Lower lobe of right lung (tissue), 2 donors: ENCODE measurements at places on chromosomes 11 and 22. TPM values are rescaled to one million over a fixed set of nuclear protein-coding genes. Genes with fewer than 3 reads are reported as not detected.

- no peak for DNase-seq
Measured at GRCh38 chr11:120689596-120690275, 178.2 kb downstream of the GRIK4 start.

DNA sequence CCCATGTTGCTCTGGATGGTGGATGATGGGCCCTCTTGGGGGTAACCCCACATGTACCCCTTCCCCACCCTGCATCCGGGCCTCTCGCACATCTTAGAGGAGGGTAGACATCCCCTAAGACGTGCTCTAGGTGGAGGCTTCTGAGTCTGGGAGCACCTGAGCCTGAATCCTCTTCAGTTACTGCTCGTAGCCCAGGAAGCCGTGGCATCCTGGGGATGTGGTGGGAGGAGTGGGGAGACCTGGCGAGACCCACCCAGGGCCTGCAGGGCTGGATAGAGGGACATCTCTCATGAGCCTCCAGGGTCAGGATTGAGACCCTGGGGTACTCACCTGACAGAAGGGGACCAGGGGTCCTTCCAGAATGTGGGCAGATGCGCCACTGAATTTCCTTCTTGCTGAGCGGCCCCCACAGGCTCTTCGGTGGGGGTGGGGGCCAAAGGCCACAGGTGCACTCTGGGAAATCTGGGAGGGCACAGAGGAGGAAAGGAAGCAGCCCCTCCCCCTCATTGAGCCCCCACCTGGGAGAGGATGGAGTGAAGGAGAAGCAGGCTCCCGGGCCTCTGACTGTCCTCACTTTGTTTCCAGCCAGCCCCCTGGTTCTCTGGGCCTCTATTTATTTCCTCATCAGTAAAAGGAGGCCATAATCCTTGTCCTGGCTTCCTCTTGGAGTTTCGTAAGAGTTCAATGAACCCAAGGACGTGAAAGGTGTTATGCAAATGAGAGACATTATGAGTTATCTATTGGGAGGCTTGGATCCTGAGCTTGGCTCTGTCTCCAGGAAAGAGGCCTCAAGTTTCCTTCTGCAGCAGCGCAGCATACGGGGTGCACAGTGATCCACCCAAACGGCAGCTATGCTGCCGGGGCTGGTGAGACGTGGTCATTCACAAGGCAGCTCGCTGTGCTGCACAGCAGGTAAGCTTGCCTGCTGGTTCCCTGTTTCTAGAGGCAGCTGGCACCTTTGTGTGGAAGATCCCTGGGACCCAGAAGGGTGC lies 31.2 kb downstream of the KCNJ4 start:
- no peak for DNase-seq

DNA sequence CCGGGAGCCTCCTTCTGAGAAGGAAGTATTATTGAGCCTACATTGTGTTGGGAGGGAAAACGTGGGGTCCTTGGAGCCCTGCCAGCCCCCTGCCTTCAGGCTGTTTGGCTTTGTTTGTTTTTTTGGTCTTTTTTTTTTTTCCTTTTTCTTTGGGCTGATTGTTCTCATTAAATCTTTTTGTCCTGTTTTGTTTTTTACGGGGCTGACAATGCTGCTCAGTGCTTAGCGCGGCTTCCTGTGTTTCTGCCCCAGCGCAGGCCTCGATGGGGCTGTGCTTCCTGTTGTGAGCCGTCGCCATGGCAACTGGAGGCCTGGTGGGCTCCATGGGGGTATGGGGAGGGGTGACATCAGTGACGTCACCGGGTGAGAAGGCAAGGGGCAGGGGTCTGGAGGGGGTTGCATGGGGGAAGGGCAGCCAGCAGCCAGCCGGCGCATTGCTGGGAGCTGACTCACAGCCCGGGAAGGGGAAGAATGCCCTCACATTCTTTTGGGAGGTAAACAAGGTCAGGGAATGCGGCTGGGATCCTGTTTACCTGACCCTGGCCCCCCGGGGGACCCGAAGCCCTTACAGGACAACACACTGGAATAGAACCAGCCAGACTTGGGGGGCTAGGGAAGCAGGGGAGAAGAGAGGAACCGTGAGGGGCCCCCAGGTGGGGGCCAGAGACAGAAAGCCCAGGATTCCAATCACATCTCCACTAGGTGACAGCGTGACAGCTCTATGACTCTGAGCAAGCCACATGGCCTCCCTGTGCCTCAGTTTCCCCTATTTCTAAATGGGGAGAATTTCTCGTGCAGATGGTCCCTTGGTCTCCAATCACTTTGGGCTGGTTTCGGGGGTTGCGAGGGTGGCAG lies 22.2 kb upstream of the CBX7 start:
- peak; percentile 81 for DNase-seq

DNA sequence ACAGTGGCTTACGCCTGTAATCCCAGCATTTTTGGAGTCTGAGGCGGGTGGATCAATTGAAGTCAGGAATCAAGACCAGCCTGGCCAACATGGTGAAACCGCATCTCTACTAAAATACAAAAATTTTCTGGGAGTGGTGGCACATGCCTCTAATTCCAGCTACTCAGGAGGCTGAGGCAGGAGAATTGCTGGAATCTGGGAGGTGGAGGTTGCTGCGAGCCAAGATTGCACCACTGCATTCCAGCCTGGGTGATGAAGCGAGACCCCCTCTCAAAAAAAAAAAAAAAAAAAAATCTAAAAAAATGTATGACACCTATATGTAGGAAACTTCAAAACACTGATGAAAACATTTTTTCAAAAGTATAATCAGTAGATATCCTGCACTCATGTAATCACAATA lies 242.7 kb upstream of the CHORDC1 start:
- DNase-seq: no peak

DNA sequence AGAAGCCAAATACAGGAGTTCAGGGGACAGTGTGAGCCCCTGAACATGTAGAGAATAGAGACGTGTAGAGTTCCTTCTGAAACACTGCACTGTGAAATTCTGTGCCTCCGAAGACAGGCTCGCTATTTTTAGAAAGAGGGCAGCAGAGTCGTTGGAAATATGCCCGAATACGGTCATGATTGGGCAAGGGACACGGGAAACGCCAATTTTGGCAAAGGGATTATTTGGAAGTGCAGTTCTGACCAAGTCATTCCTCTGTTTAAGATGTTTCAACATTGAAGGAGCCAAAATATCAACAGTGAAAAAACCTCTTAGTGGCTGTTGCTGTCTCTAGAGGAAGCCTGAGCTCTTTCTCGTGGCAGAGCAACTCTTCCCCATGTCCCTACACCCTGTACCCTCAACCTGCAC lies 9.5 kb upstream of the CBX6 start:
- DNase-seq: no peak

GRCh38 chr11:25981998-25982397 lies 349.9 kb upstream of the ANO3 start:
- no peak for DNase-seq

DNA sequence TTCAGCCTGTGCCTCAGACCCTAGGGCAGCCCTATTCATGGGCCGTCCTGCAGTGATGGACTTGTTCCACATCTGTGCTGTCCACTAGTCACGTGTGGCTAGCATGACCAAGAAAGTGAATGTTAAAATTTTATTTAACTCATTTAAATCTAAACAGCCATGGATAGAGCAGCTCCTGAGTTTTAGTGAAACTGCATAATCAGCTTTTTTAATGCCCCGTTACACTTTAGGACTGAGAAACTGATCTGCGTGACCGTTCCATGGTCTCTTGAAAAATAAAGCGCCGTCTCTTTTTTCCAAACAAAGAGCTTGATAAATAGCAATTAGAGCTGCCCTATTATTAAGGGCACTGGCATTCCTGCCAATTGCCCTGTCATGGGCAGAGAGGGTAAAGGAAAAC lies 76.5 kb upstream of the SNX19 start:
- DNase-seq: no peak

DNA sequence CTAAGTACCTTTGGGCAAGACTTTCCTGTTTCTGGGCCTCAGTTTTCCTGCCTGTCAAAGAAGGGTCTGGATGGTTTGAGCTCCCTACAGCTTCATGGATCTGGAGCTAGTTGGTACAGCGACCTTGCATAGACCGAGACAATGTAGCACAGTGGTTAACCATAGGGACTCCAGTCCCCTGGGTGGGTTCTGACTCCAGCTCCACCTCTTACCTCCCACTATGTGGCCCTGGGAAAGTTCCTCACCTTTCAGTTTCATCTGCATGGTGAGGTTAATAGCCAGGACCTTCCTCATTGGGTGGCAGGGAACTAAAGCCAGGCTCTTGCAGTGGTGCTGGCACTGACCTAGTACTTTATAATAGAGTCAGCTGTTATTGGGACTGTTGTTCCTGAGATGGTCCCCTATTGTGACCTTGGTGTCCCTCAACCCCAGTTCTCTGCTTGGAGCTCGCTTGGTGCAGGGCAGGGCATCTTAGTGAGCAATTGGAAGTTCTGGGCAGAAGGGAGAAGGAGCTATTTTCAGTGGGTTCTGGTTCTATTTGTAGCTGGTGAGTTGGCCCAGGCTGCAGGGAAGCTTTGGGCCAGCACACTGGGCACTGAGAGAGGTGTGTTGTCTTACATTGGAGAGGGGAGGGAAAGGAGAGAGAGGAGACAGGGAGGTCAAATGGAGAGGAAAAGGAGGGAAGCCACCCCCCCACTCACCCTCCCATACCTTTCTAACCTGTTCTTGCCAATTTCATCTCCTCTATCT lies 10.7 kb upstream of the MTMR3 start:
- DNase-seq: no peak

Gene FOLR3
- total RNA-seq: 53.1 TPM

Gene RIMBP3C
- 0.47 TPM for total RNA-seq

Gene DRICH1
- total RNA-seq: 1.6 TPM

Gene CEP57
- 30.2 TPM for total RNA-seq

Gene NOX4
- total RNA-seq: 4.3 TPM
